ENCODE measurements at places on chromosomes 7 and 10.

GRCh38 chr10:23481363-23481961 is 42.6 kb downstream of the OTUD1 start:
- DNase-seq: no peak

DNA sequence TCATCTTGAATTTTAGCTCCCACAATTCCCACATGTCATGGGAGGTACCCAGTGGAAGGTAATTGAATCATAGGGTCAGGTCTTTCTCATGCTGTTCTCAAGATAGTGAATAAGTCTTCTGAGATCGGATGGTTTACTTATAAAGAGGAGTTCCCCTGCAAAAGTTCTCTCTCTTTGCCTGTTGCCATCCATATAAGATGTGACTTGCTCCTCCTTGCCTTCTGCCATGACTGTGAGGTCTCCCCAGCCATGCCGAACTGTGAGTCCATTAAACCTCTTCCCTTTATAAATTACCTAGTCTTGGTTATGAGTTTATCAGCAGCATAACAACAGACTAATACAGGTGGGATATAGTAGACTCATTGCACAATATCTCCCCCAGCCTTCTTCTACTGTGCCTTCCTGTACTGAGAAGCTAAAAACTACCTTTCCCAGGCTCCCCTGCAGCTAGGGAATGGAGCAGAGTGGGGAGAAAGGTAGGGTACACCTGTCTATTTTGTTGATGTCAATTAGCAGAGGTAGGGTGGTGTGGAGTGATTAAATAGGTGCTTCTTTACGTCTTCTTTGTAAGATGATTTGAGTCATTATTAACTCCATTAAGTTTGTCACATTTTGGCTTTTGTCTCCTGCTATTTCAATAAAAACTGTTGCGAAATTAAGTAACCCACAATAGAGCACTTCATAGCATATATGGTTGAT is 48.2 kb upstream of the EBLN1 start:
- no peak for DNase-seq

DNA sequence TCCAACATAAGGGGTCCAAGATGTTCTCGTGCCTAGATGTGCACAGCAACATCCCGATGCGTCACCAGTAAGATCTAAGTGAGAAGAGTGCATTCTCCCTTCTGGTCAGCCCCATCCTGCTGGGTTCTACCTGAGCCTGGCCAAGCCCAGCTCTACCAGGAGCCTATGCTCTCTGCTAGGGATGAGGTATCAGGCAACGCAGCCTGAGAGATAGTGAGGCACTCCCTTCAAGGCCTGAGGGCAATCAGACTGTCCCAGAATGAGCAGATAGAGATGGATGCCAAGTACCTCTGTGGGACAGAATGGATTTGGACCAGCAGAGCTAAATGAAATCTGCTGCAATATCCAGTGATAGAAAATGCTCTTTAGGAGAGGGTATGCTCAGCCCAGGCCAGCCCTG is 26.7 kb downstream of the DDC start:
- DNase-seq: no peak

- DNase-seq: no peak
Observed at GRCh38 chr10:11483201-11484148, 128.0 kb downstream of the USP6NL start.

GRCh38 chr7:154451480-154452457 is 399.6 kb downstream of the DPP6 start:
- no peak for DNase-seq

DNA sequence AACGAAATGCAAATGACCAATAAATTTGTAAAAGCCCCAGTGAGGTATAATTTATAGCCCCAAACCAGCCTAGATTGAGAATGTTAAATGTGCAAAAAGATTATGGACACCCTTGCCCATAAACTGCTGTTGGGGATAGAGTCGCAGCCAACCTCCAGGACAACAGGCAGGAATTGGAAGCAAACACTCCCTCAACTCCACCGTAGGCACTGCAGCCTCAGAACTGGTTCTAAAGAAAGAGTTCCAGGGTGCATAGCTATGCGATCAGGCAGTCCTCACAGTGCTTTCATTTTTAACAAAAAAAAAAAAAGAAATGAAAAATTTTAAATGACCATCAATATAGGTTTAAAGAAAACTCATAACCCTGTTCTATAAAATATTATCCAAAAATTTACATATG is 86.2 kb downstream of the CXCL12 start:
- DNase-seq: no peak

- no peak for DNase-seq
Observed at GRCh38 chr7:14480281-14480680, 422.3 kb downstream of the DGKB start.

DNA sequence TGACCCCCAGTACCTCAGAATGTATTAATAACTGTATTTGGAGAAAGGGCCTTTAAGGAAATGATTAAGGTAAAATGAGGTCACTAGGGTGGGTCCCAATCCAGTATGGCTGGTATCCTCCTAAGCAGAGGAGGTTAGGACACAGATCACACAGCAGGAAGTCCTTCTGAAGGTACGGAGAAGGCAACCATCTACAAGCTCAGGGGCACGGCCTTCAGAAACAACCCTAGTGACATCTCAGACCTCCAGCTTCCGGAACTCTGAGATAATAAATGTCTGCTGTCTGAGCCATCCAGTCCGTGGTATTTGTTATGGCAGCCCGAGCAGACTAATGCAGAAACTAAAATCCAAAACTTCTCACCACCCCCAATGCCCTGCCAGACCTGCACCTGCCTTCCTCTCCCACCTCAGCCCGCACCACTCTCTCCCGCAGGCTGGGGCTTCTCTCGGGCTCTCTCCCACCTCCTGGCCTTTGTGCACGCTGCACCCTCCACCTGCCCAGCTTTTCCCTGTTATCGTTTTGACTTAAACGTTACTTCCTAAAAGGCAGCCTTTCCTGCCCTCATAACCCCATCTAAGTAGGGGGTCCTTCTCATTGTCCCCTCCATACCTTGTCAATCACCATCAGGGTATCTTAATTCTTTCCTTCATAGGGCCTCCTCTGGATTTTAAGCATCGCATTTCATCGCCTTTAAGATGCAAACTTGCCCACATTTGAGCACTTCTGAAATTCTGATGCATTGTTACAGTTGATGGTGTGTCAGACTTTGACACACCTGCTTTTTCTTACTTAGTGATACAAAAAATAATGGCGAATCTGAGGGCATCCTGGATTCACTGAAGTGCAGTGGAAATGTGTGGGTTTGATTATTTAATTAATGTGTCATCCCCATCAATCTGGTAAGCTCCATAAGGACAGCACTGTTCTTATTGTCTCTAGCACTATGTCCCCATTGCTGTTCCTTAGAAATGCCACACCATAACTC is 32.2 kb upstream of the AQP1 start:
- no peak for DNase-seq

DNA sequence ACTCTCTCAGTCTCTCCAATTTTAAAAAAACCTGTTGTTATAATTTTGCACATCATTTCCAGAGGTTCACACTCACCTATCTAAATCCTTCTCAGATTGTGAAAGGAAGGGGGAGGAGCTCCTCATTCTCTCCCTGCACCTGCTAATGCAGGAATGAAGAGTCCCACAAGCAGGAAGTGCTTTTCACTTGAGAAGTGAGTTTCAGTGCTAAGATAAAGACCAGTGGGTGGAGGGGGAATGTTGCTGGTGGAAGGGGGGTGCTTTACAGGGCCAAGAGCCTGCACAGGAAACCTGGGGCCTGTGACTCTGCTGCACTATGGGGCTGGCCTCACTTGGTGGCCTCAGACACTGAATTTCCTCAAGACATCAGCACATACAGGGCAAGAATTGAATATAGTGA is 176.4 kb downstream of the PTPN20 start:
- DNase-seq: no peak

- DNase-seq: no peak
Observed at GRCh38 chr7:27300421-27300820, 57.8 kb downstream of the EVX1 start.

- DNase-seq: no peak
Observed at GRCh38 chr7:32869716-32870115, 21.8 kb downstream of the KBTBD2 start.

Data from stimulated activated CD4-positive, alpha-beta T cell treated with anti-CD3 and anti-CD28 coated beads, Interleukin-1b, Interleukin-23, amount 100 ng/mL, for 4 hours (primary cell).